ENCODE measurements at places on chromosomes 5 and 9. TPM values are rescaled to one million over a fixed set of nuclear protein-coding genes. Genes with fewer than 3 reads are reported as not detected.

Gene FOXD4L6
- total RNA-seq = not detected

Gene MARCOL
- total RNA-seq = not detected

Gene SHOC1
- not detected for total RNA-seq

Gene C1QTNF3
- total RNA-seq = 0.65 TPM

Gene NADK2
- 15.9 TPM for total RNA-seq

Gene TMEM215
- not detected for total RNA-seq

Gene AQP7
- total RNA-seq = not detected

Gene STC2
- 6.6 TPM for total RNA-seq

Gene ANKRD31
- total RNA-seq = under 0.01 TPM

Gene IRX2
- not detected for total RNA-seq

Gene GMCL2
- not detected for total RNA-seq

Gene DND1
- 0.49 TPM for total RNA-seq

Gene SH3TC2
- total RNA-seq = 8.6 TPM

Gene KCNIP1
- total RNA-seq = 0.32 TPM

Gene GARNL3
- 3.3 TPM for total RNA-seq

Gene HRCT1
- total RNA-seq = 0.32 TPM

Gene LCN2
- total RNA-seq = not detected

Gene UBE2QL1
- total RNA-seq = not detected

Gene IFNK
- not detected for total RNA-seq

Gene C9orf50
- under 0.01 TPM for total RNA-seq

Gene MARVELD2
- total RNA-seq = 4.4 TPM

Gene PKD2L2
- total RNA-seq = not detected

Gene RIC1
- 46.3 TPM for total RNA-seq

Gene SLC34A1
- total RNA-seq = not detected

Gene SPINK5
- total RNA-seq = 0.06 TPM

Gene TICAM2
- 0.63 TPM for total RNA-seq

Gene EGR1
- total RNA-seq = 0.32 TPM

Gene IL33
- 17.5 TPM for total RNA-seq

Gene EXOC3
- total RNA-seq = 49.5 TPM

Gene IQGAP2
- total RNA-seq = 0.65 TPM

Gene SLC34A3
- total RNA-seq = not detected

Gene TNFSF15
- 0.32 TPM for total RNA-seq

Gene ANKRD34B
- total RNA-seq = not detected

Gene PCDHGC4
- 0.49 TPM for total RNA-seq

Gene TPPP
- 0.19 TPM for total RNA-seq
